Right atrium auricular region (tissue), 2 donors: ENCODE measurements at places on chromosomes 2 and 18.

GRCh38 chr18:62881509-62882016 is 166.2 kb downstream of the PHLPP1 start:
- H3K27me3 ChIP-seq, result no peaks in the 10 kb centered on the region
- no peak overlapping the region for H3K4me3 ChIP-seq
- peaks cover 31% of the 10 kb centered on the region for H3K4me1 ChIP-seq
- no peak overlapping the region for H3K27ac ChIP-seq
- H3K36me3 ChIP-seq, result no peaks in the 10 kb centered on the region
- DNase-seq, result peak; percentile 73

GRCh38 chr2:134411828-134412638 is 158.2 kb downstream of the MGAT5 start:
- no peak overlapping the region for H3K4me3 ChIP-seq
- H3K4me1 ChIP-seq, result no peaks in the 10 kb centered on the region
- no peaks in the 10 kb centered on the region for H3K36me3 ChIP-seq

GRCh38 chr2:18209934-18210639 is 331.6 kb downstream of the KCNS3 start:
- no peak for DNase-seq
- H3K27me3 ChIP-seq, result no peaks in the 10 kb centered on the region
- no peaks in the 10 kb centered on the region for H3K4me1 ChIP-seq
- no peak overlapping the region for H3K4me3 ChIP-seq
- no peak overlapping the region for H3K27ac ChIP-seq

- H3K36me3 ChIP-seq, result peaks cover 7% of the 10 kb centered on the region
- H3K4me3 ChIP-seq, result no peak overlapping the region
- H3K27ac ChIP-seq, result no peak overlapping the region
Measured at GRCh38 chr18:70166668-70167067, 38.8 kb downstream of the RTTN start.

DNA sequence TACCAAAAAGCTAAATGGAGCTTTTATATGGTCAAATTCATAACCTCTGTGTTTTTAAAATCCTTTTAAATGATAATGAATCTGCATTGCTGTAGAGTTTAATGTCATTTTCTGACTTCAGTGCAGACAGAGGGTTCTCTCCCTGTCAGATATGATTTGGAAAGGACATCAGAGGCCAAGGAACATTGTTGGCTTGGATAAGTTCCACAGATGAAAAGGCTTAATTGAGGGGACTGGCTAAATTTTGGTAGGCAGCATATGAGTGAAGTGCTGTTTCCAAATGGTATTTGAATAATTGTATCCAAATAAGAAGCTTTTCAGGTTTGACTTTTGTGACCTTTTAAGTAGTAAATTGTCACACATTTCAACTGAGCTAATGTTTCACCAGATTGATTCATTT is 124.6 kb upstream of the KCNH7 start:
- no peaks in the 10 kb centered on the region for H3K4me1 ChIP-seq
- H3K27me3 ChIP-seq, result no peaks in the 10 kb centered on the region
- no peak overlapping the region for H3K4me3 ChIP-seq
- H3K27ac ChIP-seq, result no peak overlapping the region
- no peaks in the 10 kb centered on the region for H3K36me3 ChIP-seq

DNA sequence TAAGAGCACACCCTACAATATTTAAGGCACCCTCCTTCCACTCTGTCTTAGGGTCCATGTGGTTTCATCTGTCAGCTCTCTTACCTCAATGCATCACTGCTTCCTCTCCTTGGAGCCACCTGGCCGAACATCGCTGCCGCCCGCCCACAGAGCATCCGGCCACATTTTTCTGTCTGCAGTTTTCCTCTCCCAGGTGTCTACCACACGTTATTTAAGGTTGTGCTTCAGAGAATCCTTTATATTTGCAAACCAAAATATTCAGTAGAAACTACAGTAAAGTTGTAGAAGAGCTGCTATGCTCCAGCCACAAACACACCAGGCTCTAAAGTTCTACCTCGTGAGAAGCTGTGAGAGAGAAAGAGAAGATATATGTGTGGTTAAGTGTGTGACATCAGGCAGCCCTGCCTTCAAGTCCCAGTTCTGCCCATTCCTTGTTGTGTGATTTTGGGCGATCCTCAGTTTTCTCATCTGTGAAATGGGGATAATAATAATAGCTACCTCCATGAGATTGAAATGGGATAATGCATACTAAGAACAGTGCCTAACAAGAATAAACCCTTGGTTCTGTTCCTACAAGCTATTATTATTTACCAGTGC is 4.9 kb upstream of the STK17B start:
- DNase-seq, result no peak
- no peaks in the 10 kb centered on the region for H3K36me3 ChIP-seq
- H3K4me1 ChIP-seq, result peaks cover 8% of the 10 kb centered on the region
- no peak overlapping the region for H3K27ac ChIP-seq
- H3K4me3 ChIP-seq, result no peak overlapping the region

DNA sequence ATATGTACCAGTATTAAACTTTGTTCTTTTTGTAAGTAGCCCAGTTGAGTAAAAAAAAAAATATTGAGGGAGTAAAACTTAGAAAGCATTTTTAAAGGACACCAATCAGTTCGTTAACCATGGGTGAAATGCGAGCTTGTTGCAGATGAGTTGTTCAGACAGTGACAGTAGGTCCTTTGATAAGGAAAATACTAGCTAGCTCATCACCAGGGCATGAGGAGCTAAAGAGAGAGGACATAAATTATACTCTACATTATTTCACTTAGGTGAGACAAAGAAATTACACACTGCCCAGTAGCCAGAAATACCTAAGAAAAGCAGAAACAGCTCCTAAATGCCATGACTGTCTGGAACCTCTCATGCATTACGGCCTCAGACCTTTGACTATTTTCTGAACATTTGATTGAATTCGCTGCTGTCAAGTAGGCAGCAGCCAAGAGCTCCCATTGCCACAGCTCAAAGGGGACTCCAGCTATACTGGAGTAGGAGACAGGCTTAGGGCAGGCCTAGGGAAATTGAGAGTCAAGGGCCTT is 2.6 kb upstream of the HNRNPLL start:
- DNase-seq, result no peak
- no peak overlapping the region for H3K27ac ChIP-seq
- H3K4me1 ChIP-seq, result peaks cover 11% of the 10 kb centered on the region
- no peak overlapping the region for H3K4me3 ChIP-seq

DNA sequence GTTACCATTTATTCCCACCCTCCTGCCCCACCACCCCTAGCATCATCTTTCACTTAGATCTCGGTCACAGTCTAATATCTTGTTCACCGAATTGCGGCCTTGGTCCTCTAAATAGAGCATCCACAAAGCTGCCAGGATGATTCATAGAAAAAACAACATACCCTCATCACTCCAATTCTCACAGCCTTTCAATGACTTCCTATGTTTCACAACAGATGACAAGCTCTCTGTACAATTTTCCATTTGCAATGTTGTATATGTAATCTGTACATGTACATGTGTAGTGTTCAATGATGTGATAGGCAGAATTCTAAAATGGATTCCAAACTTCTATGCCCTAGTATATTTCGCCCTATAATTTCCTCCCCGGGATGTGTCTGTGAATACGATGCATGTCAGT is 675.6 kb upstream of the CELF4 start:
- no peak overlapping the region for H3K27ac ChIP-seq
- H3K4me3 ChIP-seq, result no peak overlapping the region
- DNase-seq, result no peak
- no peaks in the 10 kb centered on the region for H3K36me3 ChIP-seq
- H3K27me3 ChIP-seq, result no peaks in the 10 kb centered on the region

DNA sequence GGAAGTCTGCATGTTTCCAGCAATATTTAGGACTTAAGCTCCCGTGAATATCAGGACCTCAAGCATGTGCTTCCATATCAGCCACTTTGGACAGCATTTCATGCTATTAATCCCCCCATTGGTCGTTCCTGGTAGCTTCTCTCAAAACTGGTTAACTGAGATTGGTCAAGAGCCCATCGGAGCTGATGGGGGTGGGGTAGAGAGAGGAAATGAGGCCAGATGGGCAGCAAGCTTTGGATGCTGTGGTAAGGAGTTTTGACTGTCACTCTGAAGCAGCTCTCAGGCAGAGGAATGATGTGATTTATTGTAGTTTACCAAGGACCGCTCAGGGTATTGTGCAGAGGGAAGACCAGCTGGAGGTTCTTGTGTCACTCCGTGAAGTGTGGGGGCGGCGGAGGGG is 81.8 kb downstream of the FAM168B start:
- no peak for DNase-seq
- no peak overlapping the region for H3K4me3 ChIP-seq
- no peak overlapping the region for H3K27ac ChIP-seq
- H3K4me1 ChIP-seq, result no peaks in the 10 kb centered on the region
- H3K27me3 ChIP-seq, result no peaks in the 10 kb centered on the region

DNA sequence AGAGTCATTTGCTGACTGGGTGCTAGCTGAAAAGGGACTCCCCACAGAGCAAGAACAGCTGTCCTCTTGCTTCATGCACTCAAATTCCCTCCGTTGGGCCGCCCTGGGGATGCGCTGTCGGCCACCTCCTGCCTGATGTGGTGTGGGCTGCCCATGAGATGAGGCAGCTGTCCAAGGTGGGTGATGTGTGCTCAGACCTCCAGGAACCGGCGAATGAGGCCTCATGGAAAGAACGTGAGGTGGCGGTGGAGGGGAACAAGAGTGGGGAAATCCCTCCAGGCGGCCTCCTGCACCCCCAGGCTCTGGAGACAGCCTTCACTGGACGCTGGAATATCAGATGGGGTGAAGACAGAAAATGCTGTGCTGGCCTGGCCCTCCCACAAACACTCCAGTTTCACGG is 79.8 kb downstream of the LONRF2 start:
- H3K4me3 ChIP-seq, result no peak overlapping the region
- H3K36me3 ChIP-seq, result no peaks in the 10 kb centered on the region
- DNase-seq, result no peak
- H3K27ac ChIP-seq, result no peak overlapping the region
- H3K27me3 ChIP-seq, result no peaks in the 10 kb centered on the region

- H3K27me3 ChIP-seq, result no peaks in the 10 kb centered on the region
- H3K4me3 ChIP-seq, result no peak overlapping the region
- no peaks in the 10 kb centered on the region for H3K36me3 ChIP-seq
- peak; percentile 64 for DNase-seq
Measured at GRCh38 chr2:69618362-69618761, 25.2 kb downstream of the AAK1 start.

GRCh38 chr2:46569766-46570165 is 90.4 kb downstream of the TMEM247 start:
- peaks cover 85% of the 10 kb centered on the region for H3K4me1 ChIP-seq
- no peak overlapping the region for H3K4me3 ChIP-seq
- H3K36me3 ChIP-seq, result no peaks in the 10 kb centered on the region

DNA sequence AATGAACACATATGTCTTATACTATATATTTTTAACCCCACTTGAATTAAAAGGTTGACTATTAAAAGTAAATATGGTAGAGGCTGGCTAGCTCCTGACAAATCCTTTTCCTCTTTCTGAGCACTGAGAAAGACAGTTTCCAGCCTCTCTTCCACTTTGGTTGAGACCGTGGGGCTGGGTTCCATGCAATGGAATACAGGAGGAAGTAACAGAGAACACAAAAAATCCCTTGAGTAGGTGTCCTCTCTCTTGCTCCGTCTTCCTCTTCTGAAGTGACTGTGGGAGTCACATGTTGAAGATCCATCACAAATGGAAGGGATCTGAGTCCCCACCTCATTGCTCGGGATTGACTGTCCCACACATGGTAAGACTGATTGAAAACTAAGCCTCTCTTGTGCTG is 36.6 kb upstream of the SIGLEC15 start:
- no peaks in the 10 kb centered on the region for H3K36me3 ChIP-seq
- no peaks in the 10 kb centered on the region for H3K27me3 ChIP-seq
- DNase-seq, result no peak
- H3K4me1 ChIP-seq, result no peaks in the 10 kb centered on the region

DNA sequence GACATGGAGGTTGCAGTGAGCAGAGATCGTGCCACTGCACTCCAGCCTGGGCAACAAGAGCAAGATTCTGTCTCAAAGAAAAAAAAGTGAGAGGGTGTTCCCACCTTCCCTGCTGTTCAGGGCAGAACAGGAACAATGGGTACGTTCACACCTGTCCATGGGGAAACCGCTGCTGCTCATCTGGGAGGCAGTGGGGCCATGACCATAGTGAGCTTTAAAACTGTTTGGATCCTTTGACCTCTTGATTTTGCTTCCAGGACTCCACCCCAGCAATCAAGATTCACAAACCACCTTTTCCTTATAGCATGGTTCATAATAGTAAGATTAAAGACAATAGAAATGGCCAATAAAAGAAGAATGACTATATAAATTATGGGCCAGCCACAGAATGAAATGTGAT is 209.2 kb downstream of the ARL4C start:
- no peak overlapping the region for H3K27ac ChIP-seq
- no peaks in the 10 kb centered on the region for H3K4me1 ChIP-seq
- H3K27me3 ChIP-seq, result no peaks in the 10 kb centered on the region
- H3K4me3 ChIP-seq, result no peak overlapping the region

DNA sequence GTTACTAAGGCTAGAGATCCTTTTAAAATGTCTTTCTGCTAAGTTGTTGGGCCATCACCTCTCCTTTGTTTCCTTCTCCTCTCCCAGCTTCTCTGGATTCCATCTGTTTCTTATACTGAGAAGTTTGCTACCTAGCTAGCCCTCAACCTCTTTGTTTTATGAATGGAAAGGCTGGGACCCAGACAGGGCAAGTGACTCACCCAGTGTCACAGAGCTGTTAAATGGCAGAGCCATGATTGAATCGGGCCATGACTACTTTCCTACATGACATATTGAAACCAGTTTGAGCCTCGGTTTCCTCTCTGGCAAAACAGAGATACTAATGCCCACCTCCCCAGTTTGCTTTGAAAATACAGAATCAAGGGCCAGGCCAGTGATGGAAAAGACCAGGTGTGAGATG is 24.1 kb downstream of the REEP1 start:
- no peaks in the 10 kb centered on the region for H3K36me3 ChIP-seq
- H3K27ac ChIP-seq, result no peak overlapping the region
- no peak for DNase-seq
- H3K4me1 ChIP-seq, result peaks cover 13% of the 10 kb centered on the region
- no peaks in the 10 kb centered on the region for H3K27me3 ChIP-seq

DNA sequence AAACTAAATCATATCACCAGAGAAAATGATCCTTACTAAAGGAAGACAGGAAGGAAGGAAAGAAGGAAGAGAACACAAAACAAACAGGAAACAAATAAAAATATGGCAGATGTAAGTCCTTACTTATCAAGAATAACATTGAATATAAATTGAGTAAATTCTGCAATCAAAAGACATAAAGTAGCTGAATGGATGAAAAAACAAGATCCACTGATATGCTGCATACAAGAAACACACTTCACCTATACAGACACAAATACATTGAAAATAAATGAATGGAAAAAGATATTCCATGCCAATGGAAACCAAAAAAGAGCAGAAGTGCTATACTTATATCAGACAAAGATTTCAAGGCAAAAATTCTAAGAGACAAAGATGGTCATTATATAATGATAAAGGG is 18.0 kb upstream of the SRD5A2 start:
- H3K27me3 ChIP-seq, result no peaks in the 10 kb centered on the region
- no peak for DNase-seq
- H3K27ac ChIP-seq, result no peak overlapping the region

DNA sequence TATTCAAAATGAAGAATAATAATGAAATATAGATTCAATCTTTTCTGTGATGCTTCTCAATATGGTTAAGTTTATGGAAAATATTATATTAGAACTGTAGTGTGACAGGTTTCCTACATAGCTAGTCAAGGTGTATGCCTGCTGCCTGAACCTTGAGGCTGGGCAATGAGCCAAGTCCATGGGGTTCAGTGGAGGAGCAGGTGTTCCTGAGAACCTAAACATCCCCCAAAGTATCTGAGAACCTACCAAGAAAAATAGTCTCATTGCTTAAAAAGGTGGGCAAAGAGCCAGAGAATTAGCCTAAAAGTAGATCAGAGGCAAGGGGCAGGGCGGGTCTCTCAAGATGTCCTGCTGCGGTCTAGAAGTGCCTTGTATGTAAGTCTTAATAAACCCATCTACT is 185.9 kb upstream of the SPHKAP start:
- no peak overlapping the region for H3K27ac ChIP-seq
- no peaks in the 10 kb centered on the region for H3K4me1 ChIP-seq
- H3K4me3 ChIP-seq, result no peak overlapping the region
- no peaks in the 10 kb centered on the region for H3K36me3 ChIP-seq
